Fibroblast of skin of left quadriceps (primary cell): ENCODE measurements at places on chromosomes 11 and 22.

- peak; percentile 1 for DNase-seq
Measured at GRCh38 chr11:44658506-44658850, 68.3 kb upstream of the TSPAN18 start.

DNA sequence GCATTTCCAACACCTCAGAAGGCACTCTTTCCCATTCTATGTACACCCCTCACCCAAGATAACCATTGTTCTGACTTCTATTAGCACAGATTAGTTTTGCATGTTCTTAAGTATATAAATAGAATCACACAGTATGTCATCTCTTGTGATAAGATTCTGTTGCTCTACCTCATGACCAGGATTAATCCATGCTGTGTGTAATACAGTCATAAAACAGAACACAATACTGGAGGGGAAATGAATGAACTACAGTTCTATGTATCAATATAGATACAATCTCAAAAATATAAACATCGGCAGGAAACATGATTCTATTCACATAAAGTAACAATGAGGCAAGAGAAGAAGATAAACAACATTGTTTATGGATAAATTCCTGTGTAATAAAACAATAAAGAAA lies 151.5 kb downstream of the ATG16L2 start:
- no peak for DNase-seq

DNA sequence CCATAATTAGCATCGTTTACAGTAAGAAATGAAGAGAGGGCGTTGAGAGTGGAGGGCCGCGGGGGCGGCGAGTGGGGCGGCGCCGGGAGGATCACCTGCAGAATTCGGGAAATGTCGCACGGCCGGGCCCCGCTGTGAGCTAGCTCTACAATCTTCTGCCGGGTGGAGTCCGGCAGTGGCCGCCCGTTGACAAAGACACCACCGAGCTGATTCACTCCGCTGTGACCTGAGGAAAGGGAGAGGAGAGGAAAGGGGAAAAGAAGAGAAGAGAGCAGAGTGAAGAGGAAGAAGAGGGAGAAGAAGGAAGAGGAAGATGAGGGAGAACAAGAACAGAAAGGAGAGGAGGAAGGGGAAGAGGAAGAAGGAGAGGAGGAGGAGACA lies 8.5 kb downstream of the PAX6 start:
- DNase-seq: no peak

DNA sequence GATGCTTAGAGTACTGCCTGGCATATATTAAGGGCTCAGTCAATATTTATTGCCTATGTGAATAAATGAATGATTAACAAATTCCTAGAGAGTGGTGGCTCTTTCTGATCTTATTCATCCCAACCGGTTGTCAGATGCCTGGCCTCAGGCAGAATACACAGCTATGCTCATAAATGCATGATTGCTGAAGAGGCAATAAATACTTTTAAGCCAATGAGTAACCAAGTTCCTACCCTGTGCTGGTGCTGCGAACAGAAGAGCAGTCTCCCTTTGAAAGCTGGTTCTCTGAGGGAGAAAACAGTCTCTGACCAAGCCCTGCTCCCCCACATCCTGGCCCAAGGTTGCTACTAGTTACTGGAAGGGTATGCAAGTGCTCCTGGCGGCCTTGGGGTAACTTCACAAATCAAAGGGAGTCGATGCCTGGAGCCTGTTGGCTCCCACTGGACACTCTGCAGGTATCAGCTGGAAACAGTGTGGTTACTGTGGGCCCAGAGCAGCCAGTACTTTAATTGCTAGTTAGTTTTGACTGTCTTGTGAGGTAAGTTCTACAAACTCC lies 2.8 kb downstream of the USH1C start:
- DNase-seq: no peak

GRCh38 chr22:37062376-37062675 lies 10.8 kb downstream of the KCTD17 start:
- DNase-seq: no peak

- no peak for DNase-seq
Measured at GRCh38 chr11:44632466-44633123, 67.1 kb downstream of the CD82 start.

DNA sequence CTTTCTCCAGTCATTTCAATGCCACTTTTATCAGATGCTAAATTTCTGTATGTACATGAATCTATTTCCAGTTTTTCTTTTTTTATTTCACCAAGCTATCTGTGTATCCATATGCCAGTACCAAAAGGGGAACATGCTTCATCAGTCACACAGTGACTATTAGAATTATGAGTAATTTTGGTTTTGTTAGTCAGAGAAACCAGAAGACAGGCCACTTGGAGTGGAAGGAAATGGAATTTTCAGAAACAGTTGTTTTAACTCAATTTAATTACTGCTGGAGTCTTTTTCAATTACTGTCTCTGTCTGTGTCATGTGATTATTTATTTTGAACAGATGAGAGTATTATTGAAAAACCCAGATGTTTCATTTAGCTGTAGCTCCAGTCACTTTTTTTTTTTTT lies 84.6 kb upstream of the ANO3 start:
- DNase-seq: peak; percentile 75

DNA sequence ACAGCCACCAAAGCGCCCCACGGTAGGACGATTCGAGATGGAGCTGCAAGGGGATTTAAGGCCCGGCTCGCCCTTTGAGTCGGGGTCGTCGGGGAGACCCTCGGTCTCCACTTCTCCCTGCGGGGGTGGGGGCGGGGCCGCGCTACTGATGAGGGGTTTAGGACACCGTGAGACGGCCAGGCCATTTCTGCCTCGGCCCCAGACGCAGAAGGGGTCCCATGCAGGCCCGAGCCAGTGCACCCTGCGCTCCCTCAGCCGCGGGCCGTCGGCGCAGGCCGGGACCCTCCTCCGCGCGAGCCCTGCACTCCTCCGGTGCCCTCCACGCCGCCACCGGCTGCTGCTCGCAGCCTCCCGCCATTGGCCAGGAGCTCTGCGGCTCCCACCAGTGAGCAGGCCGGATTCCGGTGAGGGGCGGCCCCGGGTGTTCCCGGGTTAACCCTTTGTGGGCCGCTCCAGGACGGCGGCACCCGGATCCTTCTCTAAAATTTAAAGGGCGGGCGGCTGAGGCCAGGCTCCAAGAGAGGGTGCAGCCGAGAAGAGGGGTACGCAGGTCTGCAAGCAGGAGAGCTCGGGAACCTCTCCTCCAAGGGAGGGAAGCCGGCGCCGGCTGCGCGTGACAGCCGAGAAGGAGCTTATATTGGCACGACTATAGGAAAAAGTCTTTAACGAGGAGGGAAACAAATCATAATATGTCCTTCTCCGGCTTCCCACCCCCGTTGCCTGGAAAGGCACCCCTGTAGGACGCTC lies 18.0 kb downstream of the CREB3L1 start:
- peak; percentile 49 for DNase-seq

DNA sequence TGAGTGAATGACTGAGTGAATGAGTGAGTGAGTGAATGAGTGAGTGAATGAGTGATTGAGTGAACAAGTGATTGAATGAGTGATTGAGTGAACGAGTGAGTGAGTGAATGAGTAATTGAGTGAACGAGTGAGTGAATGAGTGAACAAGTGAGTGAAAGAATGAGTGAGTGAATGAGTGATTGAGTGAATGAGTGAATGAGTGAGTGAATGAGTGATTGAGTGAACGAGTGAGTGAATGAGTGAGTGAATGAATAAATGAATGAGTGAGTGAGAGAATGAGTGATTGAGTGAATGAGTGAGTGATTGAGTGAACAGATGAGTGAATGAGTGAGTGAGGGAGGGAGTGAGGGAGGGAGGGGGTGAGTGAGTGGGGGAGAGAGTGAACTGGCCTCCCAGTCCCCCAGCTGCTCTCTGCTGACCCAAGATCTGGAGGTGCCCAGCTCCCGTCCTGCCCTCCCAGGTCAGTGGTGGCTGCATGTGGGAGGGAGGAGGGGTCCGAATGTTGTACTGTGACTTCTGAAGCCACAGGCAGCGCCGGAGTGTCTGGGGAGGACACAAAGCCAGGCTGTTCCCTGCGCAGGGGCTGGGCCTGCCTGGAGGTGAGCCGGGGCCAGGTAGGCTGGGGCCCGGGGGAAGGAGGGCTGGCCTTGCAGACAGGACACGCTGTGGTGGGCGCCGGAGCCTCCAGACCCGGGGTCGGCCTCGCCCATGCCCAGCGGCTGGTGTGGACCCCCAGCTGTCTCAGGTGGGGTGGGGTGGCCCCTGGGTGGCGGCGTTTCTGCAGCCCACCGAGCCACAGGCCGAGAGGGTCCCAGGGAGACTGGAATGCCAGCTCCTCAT lies 17.8 kb upstream of the PIM3 start:
- no peak for DNase-seq

- DNase-seq: no peak
Measured at GRCh38 chr11:114257621-114258558, 38.3 kb upstream of the NNMT start.

GRCh38 chr11:69515271-69516245 lies 34.1 kb downstream of the LINC01488 start:
- DNase-seq: no peak

GRCh38 chr11:35098855-35099254 lies 40.1 kb upstream of the CD44 start:
- no peak for DNase-seq

- no peak for DNase-seq
Measured at GRCh38 chr11:10350334-10350733, 45.5 kb downstream of the ADM start.

DNA sequence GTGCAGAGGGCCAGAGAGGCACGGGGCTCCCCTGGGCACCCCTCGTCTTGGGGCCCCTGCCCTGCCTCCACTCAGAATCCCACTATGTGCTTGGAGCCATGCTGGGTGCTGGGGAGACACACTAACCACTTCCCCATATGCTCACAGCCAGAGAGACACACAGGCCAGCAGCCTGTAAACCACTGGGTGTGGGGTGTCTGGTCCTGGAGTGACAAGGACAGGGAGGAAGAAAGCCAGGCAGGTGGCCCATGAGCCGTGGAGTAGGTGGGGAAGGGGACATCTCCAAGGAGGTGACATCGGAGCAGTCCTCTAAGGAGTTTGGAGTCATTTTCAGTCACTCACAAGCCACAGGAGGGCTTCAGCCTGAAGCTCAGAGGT lies 58.9 kb downstream of the CDKN1C start:
- DNase-seq: no peak

DNA sequence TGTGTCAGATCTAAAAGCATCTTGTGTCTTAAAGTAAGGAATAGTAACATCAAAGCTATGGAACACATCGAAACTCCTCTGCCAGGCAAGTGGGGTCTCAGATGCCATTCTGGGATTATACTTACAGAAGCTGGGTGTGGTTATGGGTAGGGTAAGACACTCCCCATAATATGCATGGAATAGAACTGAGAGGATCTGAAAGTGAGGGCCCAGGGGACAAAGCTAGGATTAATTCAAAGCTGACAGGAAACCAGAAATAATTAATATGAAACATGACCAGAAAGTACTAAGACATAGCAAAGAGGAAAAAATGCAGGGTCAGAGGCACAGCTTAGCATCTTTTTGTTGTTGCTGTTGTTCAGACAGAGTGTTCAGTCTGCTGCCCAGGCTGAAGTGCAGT lies 40.2 kb upstream of the EED start:
- DNase-seq: no peak

DNA sequence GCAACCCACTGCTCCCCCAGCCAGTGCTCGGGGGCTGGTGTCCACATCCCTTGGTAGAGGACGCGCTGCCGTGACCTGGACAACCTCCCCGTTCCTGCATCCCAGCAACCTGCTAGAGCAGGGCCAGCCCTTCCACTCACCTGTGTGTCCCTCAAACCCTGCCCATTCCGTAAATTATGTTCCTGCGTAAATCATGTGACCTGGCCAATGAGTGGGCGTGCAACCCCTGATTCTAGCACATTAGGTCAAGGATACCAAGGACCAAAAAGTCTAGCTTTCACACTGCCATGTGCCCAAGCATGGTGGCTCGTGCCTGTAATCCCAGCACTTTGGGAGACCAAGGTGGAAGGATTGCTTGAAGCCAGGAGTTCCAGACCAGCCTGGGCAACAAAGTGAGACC lies 25.7 kb downstream of the CD5 start:
- DNase-seq: no peak

DNA sequence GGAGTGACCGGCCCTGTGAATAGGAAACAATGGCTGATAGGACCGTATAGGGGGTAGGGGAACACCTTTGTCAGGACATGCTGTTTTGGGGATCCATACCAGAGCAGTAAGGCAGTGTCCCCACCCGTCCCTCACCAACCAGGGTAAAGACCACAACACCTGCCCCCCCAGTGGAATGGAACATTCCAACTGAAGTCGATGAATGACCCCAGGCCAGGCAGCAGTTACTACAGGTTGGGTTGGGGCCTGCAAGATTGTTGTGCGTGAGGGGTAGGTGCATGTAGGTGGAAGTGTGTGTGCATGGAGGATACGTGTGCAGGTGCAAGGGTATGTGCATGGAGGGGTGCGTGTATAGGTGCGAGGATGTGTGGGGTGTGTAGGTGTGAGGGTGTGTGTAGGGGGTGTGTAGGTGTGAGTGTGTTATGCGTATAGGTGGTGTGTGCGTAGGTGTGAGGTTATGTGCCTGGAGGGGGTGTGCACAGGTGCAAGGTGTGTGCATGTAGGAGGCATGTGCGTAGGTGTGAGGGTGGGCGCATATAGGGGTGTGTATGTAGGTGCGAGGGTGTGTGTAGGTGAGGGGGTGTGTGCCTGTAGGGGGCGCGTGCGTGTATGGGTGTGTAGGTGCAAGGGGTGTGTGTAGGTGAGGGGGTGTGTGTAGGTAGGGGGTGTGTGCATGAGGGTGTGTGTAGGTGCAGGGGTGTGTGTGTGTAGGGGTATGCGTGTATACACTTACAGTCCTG lies 32.9 kb downstream of the PISD start:
- no peak for DNase-seq

DNA sequence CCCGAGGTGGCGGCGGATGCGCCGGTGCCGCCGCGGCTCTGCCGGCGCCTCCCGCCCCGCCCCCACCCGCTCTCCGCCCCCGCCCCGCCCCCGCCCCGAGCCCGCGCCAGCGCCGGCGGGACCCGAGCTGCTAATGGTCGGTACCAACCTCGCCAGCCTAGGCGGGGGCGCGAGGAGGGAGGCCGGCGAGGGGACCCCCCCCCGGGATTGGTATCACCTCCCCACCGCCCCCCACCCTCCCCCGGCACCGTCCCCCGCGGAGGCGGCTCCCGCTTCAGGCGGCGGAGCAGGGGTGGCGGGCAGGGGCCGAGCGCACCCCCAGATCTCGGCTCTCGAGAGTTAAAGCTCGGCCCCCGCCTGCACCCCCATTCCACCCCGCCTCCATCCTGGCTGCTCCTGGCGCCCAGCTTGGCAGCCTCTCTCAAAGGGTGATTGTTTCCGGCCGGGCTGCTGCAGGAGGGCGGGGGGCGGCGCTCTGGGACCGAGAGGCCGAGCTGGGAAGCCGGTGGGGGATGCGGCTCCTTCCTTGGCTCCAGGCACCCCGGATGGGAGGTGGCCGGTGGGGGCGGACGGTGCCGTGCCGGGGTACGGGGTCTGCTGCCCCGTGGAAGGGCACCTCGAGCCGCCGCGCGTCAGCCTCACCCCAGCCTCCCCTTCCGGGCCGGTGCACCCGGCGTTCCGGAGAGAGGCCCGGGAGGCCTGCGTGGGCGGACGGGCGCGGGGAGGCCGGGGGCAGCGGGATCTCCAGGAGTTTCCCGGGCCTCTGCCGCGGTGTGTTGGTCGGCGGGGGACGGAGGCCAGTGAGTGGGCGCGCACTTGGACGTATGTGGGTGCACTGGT lies at the start of gene B3GAT1:
B3GAT1 (minus strand) TSS at position 40 of the 840 bp plus-strand sequence. CDS start 24,583 bp downstream, outside the sequence.
- DNase-seq: no peak

DNA sequence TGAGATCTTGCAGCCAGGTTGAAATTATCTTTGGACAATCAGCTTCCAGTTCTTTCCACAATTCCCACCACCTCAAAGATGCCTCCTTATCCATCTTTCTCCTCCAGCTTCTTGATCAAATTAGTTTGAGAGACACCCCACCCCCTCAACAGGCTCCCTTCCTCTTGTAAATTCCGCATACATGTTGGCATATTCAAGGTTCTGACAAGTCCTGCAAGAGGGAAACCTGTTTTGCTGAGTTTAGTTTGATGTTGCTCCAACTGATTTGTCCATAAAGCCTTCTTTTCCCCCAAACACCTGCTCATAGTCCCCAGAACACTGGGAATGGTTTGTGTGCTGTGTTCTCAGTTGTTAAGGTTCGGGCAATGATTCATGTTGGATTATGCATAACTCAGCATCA lies 73.6 kb downstream of the MYO18B start:
- no peak for DNase-seq
